Stimulated activated effector memory CD8-positive, alpha-beta T cell treated with anti-CD3 and anti-CD28 coated beads, Interleukin-12 subunit alpha, Interleukin-12 subunit beta, amount 100 ng/mL, for 72 hours (primary cell): ENCODE measurements at places on chromosomes 12 and 14.

- DNase-seq, result no peak
These were observed 237.9 kb downstream of the PAWR start for GRCh38 chr12:79452906-79453305.

- no peak for DNase-seq
These were observed 19.7 kb downstream of the MARK3 start for GRCh38 chr14:103404920-103405319.

DNA sequence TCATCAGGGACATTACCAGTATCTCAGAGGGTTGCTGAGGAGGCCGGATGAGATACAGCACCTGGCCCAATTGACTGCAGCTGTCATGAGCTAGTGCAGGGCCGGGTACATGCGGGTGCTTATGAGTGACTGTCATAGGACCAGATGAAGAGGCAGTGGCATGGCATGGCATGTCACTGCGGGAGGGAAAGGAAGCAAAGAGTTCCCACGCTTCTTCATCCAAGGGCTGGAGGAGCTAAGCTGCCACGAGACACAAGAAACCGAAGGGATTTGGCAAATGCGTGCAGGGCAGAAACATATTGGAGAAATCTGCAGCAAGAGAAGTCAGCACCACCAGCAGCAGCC lies 10.7 kb upstream of the GPX2 start:
- no peak for DNase-seq

DNA sequence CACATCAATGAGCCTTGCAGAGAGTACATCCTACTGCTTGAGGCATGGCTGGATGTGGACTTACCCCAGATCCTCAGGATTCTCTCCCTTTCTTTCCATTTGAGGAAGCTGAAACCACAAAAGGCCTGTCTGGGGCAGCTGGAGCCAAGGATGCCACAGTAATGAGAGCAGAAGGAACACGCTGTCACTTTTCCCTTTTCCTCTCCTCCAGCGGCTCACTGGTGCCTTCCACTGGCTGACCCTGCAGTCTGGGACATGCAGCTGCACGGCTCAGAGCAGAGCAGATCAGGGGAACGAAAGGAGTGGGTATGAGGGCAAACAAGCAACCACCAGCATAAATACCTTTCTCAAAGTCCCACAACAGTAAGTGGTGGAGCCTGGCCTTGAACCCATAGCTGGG lies 78.2 kb downstream of the GAS2L3 start:
- DNase-seq, result no peak

- no peak for DNase-seq
These were observed 13.3 kb downstream of the PPP2R5C start for GRCh38 chr14:101774814-101775213.

- DNase-seq, result no peak
These were observed 28.2 kb downstream of the KLRK1 start for GRCh38 chr12:10361622-10362021.

GRCh38 chr12:43835656-43836474 lies at the start of gene TMEM117:
TMEM117 (plus strand) TSS chr12:43836081.
- DNase-seq, result peak; percentile 59

DNA sequence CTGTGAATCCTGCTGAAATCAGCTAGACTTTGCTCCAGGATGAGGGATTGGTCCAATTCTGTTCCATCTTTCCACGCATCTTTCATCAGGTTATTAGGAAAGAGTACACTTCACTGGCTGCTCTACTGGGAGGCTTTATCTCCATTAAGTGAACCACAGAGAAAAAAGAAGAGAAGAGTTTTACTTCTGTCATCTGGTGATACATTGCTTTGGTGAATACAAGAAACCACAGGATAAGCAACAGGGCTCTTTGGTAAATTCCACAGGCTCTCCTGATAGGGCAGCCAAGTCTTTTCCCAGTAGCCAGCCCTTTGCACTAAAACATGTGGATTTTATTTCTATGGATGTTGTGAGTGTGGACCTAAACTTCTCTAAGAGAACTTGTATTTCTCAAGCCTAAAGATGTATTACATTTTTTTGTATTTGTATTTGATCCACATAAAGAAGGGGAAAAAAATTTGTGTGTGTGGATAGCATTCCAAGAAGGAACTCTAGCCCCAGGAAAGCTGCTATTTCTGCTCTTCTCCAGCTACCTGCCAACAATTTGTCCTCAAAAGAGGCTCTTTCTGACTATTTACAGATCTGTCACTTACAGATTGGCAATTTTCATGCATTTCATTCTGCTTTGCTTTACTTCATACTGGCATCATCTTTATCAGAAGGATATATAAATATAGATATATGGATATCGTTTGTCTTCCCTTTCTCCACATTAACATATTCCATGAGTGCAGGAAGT lies 1117.6 kb upstream of the TMEM132C start:
- no peak for DNase-seq

DNA sequence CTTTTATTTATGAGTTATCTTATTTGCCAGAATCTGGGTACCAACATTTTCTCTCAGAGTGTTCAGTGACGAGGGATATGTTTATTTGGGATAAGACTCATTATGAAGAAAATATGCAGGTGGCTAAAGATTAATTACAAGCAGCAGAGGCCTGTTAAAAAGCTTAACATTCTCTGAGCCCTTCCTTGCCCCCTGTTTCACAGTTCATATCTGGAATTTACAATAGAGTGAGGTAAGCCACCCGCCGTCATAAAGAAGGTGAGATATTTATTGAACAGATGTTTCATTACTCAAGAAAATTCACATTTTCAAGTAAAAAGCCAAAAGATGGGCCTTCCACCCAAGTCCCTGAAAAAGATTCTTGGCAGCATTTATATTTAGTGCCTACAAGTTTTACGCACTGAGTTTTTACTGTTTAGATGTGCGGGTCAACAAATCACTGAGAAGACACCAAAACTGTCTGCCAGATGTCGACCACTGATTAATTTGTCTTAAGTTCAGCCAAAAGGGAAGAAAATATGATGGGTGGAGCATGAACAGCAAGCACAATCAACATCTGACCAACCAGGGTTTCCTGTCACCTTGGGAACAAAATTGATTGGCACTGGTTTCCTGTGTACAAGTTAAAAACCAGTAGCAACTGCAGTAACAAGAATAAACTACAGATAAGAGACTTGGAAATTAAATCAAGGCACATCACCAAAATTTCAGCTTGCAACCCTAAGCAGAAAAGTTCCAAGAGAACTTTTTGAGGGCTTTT lies 85.5 kb upstream of the PTPRB start:
- no peak for DNase-seq

DNA sequence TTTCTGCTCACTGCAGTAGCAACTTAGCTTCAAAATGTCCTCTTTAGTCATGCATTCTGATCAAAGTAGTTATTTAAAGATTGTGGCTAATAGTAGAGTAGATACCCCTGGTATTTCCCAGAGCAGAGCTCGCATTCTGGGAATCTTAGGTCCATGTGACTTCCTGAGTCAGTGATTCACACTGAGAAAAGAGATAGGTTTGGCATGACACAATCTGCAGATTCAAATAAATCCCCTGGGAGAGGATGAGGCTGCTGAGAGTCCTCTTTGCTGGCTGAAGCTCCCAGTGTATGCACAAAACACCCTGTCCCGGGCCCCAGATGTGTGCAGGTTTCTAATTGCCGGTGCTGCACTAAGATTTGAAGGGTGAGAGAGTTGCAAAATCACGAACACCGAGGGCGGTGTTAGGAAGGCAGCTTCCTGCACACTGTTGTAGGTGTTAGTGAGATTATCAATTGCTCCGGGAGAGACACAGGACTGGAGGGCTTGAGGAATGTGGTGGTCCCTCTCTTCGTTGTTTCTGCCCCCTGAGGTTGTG lies 233.2 kb downstream of the NRXN3 start:
- DNase-seq, result no peak

DNA sequence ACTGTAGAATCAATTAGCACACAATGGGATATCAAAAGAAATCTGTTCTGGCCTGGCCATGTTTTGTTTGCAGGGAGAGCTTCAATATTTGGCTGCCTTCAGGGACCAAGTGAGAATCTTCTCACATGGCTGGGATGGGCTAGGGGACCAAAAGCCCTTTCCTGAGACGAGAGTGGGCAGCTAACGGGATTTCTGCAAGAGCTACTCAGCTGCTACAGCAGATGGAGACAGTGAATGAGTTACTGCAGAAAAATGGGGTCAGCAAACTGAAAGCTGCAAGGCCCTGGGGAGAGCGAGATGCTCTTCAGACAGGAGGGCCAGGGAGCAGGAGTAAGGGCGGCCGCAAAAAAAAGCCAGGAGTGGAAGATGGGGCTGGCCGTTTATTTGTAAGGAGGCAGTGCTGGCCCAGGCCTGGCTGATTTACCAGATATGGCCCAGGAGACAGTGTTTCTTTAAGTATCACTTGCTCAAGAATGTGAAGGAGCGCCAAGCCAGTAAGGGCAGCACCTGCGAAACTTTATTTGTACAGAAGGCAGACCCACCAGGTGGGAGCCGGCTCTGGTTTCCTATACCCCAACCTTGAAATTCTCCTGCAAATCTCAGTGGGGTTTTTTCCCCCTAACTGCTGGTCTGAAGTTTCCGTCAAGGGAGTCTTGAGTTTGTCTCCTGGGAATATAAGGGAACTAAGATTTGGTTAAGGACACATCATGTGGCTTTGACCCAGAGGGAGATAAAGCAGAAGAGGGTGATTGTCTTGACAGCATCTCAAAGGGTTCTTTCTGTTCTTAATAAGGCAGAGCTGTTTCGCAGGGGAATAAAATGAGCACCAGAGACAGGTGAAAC lies 57.8 kb downstream of the SSH1 start:
- no peak for DNase-seq

DNA sequence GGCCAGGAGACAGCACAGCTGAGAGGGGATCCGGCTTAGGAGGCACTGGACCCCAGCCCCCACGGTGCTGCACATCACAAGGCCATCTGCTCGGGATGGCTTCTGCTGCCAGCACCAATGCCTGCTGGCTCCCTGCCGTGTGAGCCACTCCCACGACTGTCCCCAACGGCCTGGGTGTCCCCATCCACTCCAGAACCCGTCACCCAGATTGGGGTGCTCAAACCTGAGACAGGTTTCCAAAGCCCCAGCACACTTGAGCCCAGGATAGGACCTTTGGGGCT lies 102.4 kb downstream of the RFLNA start:
- no peak for DNase-seq

DNA sequence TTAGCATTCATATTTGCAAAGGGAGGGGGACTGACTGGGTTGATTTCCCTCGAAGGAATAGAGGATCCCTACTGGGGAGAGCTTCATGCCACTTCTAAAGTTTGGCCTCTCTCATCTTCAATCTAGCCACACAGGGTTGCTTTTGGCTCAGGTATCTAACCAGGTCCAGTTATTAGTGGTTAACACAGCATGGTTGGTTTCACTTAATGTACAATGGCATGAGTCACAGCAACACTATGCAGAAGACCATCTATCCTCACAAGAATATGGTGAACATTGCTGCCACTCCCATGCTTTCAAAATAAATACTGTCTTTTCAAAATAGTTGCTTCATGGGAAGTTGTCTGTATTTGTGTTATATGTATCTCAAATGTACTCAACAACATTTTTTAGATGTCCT lies 6.6 kb upstream of the RAB3IP start:
- no peak for DNase-seq

DNA sequence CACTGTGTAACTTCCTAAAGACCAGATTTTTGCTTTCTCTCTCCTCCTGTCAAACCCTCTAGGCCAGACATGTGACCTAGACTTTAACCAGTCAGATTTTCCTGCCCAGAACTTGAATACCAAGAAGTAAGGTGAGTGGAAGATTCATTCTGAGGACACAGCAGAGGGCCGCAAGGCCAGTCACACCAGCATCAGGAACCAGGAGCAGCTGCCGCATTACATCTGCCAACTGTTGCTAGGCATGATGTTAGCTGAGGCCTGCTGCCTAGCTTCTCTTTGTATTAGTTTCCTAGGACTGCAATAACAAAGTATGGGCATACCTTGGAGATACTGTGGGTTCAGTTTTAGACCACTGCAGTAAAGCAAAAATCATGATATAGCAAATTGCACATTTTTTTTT lies 101.9 kb upstream of the BMP4 start:
- DNase-seq, result no peak

DNA sequence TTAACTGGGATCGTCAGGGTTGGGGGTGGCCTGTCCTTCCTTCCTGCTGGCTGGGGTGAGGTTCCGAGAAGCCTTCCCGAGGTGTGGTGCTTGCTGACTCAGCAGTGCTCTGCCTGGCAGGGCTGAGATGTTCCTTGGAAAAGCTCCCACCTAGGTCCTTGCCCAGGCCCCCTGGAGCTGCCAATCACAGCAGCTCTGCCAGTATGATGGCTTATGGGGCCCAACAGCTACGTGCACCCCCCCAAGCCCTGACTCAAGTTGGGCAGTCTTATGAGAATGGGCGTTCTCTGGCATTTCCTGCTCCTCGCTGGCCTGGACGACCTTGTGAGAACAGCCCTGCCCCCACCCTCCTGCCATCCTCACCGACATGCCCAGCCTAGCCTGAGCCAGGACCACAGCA lies 292.2 kb upstream of the CRY1 start:
- DNase-seq, result no peak

- no peak for DNase-seq
These were observed 37.7 kb downstream of the CFL2 start for GRCh38 chr14:34676516-34677211.

- no peak for DNase-seq
These were observed 1014.1 kb downstream of the TMTC2 start for GRCh38 chr12:83700838-83701237.

DNA sequence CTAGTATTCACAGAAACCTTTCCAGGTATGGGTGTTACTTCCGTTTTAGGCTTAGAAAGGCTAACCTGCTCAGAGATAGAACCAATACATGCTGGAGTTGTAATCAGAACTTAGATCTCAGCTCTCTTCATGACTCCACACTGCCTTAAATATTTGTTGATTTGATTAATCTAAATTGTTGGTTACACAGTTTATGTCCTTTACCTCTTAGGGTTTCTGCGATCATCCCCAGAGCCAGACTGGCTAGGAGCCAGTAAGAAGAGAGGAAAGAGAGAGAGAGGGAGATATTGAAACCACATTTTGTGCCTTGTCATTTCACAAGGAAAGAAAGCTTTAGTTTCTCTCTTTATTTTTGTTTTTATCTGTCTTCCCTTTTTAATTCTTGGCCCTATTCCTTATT lies 16.8 kb upstream of the MGP start:
- DNase-seq, result no peak

DNA sequence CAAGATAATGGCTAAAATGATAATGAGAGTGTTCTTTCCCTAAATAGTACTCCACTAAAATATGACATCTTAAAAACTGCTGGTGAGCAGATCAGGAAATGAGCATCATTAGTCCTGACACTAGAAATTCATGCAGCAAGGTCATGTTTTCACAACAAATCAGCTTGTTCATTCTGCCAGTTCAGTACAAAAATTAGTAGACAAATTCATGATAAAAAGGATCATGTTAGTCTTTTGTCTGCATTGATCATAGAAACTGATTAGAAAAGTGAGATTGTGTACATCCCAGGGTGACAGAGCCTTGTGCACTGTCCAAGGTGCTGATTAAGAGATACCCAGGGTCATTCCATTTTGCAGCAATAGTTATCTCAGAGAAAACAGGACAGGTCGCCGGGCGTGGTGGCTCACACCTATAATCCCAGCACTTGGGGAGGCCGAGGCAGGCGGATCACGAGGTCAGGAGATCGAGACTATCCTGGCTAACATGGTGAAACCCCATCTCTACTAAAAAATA lies 163.6 kb downstream of the RIMBP2 start:
- DNase-seq, result no peak

- no peak for DNase-seq
These were observed 126.0 kb downstream of the SLC6A15 start for GRCh38 chr12:84786622-84787021.
